Ascending aorta (tissue), 2 donors: ENCODE measurements at places on chromosomes 2 and 18.

- DNase-seq: no peak
- no peak overlapping the region for H3K4me3 ChIP-seq
- H3K4me1 ChIP-seq: no peaks in the 10 kb centered on the region
- no peaks in the 10 kb centered on the region for H3K36me3 ChIP-seq
- no peaks in the 10 kb centered on the region for H3K27me3 ChIP-seq
Measured at GRCh38 chr2:43032213-43033015, 194.0 kb downstream of the ZFP36L2 start.

DNA sequence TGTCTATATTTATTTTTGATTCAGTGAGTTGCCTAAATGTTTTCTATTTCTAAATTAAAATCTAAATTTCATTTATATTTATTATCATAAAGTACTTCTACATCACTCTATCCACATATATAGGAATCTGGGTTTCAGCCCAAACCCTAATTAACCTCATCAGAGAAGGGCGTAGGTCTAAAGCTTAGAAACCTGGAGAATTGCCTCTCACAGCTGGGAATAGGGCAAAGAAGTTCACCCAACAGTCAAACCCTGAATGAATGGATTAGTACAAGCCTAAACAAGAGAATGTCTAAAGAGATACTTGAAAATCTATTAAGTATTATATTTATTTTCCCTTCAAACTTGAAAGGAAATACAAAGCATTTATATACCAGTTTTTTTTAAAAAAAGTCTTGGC is 26.2 kb downstream of the TFPI start:
- no peak overlapping the region for H3K27ac ChIP-seq
- H3K36me3 ChIP-seq: no peaks in the 10 kb centered on the region
- H3K4me3 ChIP-seq: no peak overlapping the region
- no peaks in the 10 kb centered on the region for H3K27me3 ChIP-seq
- DNase-seq: no peak

GRCh38 chr18:72871091-72871490 is 3.3 kb upstream of the NETO1 start:
- no peaks in the 10 kb centered on the region for H3K36me3 ChIP-seq
- DNase-seq: no peak
- H3K27me3 ChIP-seq: no peaks in the 10 kb centered on the region
- no peak overlapping the region for H3K4me3 ChIP-seq

DNA sequence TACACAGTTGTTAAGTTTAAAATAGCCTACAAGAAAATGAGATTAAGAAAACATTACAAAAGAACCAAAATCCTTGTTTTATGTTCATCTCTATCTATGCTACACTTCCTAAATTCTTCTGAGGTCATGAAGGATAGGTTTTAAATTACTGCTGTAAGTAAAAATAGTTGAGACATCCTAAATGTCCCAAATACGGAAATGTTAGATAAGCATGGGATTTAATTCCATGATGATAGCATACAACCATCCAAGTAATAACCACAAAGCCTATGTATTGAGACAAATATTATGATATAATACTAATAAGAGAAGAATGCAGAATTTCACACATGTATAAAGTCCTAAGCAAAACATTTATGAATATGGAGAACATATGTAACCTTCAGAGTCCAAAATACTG is 34.1 kb downstream of the PIEZO2 start:
- H3K27ac ChIP-seq: no peak overlapping the region
- H3K4me3 ChIP-seq: no peak overlapping the region
- no peaks in the 10 kb centered on the region for H3K4me1 ChIP-seq
- no peaks in the 10 kb centered on the region for H3K36me3 ChIP-seq
- no peaks in the 10 kb centered on the region for H3K27me3 ChIP-seq

GRCh38 chr2:197108758-197109157 is 182.3 kb upstream of the PGAP1 start:
- no peak for DNase-seq
- H3K4me3 ChIP-seq: no peak overlapping the region
- H3K36me3 ChIP-seq: no peaks in the 10 kb centered on the region
- peak overlapping the region; percentile 12 for H3K27ac ChIP-seq
- H3K27me3 ChIP-seq: no peaks in the 10 kb centered on the region
